ENCODE measurements at places on chromosomes 6 and 20. TPM values are rescaled to one million over a fixed set of nuclear protein-coding genes. Genes with fewer than 3 reads are reported as not detected.

GRCh38 chr6:151372164-151372563, 19.2 kb downstream of the ZBTB2 start:
- H3K27me3 ChIP-seq: no peaks in the 10 kb centered on the region
- no peak for DNase-seq
- no peak overlapping the region for H3K4me3 ChIP-seq

GRCh38 chr20:17504066-17504897, 26.9 kb downstream of the BFSP1 start:
- no peaks in the 10 kb centered on the region for H3K27me3 ChIP-seq
- no peak overlapping the region for H3K27ac ChIP-seq

DNA sequence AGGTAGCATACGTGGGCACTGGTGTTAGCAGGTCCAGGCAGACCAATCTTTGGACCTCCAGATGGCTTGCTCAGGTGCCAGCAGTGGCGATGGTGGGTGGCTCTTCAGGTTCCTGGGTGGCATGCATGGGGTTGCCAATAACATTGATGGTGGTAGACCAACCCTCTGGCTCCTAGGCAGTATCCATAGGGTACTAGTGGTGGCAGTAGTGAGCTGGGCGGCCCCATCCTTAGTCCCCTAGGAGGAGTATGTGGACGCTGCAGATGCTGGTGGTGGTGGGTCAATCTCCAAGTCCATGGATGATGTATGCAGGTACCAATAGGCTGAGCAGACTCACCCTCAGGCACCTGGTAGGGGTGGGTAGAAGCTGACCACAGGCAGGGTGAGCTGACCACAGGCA, 70.6 kb downstream of the ZC2HC1B start:
- H3K4me1 ChIP-seq: no peaks in the 10 kb centered on the region
- no peak overlapping the region for H3K27ac ChIP-seq
- no peak for DNase-seq
- no peaks in the 10 kb centered on the region for H3K36me3 ChIP-seq
- no peaks in the 10 kb centered on the region for H3K27me3 ChIP-seq

- H3K27ac ChIP-seq: no peak overlapping the region
- H3K36me3 ChIP-seq: no peaks in the 10 kb centered on the region
- DNase-seq: no peak
- no peaks in the 10 kb centered on the region for H3K27me3 ChIP-seq
Measured at GRCh38 chr6:120410586-120410985, 923.7 kb downstream of the TBC1D32 start.

- no peak for DNase-seq
- H3K4me3 ChIP-seq: no peak overlapping the region
- peaks cover 4% of the 10 kb centered on the region for H3K4me1 ChIP-seq
- H3K27me3 ChIP-seq: no peaks in the 10 kb centered on the region
- H3K27ac ChIP-seq: no peak overlapping the region
- no peaks in the 10 kb centered on the region for H3K36me3 ChIP-seq
Measured at GRCh38 chr20:57598060-57598459, 22.2 kb downstream of the ZBP1 start.

GRCh38 chr20:1292620-1293019, 26.5 kb downstream of the SNPH start:
- no peak for DNase-seq
- no peak overlapping the region for H3K4me3 ChIP-seq
- peaks cover 4% of the 10 kb centered on the region for H3K4me1 ChIP-seq
- no peaks in the 10 kb centered on the region for H3K27me3 ChIP-seq
- H3K36me3 ChIP-seq: no peaks in the 10 kb centered on the region
- H3K27ac ChIP-seq: no peak overlapping the region

DNA sequence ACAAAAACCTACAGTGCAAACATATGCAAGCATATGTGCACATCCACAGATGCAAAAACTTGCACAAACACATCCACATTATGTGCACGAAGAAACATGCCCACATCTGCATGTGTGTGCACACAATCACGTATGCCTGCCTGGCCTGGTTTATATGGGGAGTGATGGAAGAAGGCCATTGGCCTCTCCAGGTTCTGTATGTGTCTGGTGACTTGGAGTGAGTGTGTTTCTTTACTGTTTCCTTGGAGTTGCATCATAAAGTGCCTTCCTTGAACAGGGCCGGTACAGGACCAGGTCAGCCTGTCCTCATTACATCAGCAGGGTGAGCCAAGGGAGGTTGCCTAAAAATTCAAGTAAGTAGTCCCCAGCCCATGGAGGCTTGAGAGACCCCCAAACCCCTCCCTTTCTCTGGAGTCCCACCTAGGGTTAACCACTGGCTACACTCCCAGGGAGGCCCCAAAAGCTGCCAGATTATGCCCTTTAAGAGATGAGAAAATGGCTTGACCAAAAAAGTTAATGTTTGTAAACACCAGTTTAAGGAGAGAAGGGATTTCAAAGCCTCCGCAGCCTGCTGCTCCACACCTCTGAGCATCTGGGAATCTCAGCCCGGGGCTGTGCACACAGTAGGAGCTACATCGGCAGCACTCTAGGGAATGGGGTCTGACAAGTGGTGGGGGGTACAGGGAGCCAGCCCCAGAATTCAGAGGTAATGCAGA, 140.8 kb downstream of the VEGFA start:
- H3K4me3 ChIP-seq: no peak overlapping the region
- no peaks in the 10 kb centered on the region for H3K27me3 ChIP-seq
- no peaks in the 10 kb centered on the region for H3K36me3 ChIP-seq
- DNase-seq: no peak

- DNase-seq: peak; percentile 86
- no peaks in the 10 kb centered on the region for H3K36me3 ChIP-seq
- H3K4me1 ChIP-seq: peaks cover 3% of the 10 kb centered on the region
- no peaks in the 10 kb centered on the region for H3K27me3 ChIP-seq
- no peak overlapping the region for H3K27ac ChIP-seq
- H3K4me3 ChIP-seq: no peak overlapping the region
Measured at GRCh38 chr6:167906899-167907298, 80.2 kb downstream of the AFDN start.

GRCh38 chr6:148596891-148597455, 149.9 kb upstream of the UST start:
- DNase-seq: no peak
- no peak overlapping the region for H3K27ac ChIP-seq
- H3K4me1 ChIP-seq: no peaks in the 10 kb centered on the region
- no peak overlapping the region for H3K4me3 ChIP-seq

DNA sequence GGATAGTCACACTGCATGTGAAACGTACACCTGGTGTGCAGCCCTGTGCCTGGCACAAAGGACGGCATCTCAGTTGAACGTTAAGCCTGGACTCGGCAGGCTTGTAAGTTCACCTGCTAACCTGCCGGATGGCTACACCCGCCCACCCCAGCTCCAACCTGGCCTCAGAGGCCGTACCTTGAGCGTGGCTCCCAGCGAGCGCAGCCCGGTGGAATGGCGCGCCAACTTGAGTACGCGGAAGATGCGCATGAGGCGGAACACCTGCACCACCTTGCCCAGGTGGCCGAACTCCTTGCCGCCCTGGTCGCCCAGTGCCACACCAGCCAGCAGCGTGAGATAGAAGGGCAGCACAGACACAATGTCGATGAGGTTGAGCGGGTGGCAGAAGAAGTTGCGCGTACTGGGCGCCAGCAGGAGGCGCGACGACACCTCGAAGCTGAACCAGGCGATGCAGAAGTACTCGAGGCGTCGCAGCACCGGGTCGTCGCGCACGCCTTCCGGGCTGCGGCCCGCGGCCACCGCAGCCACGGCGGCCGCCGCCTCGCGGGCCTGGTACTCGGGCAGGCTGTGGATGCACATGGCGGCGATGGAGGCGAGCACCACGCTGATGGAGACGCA, 3.3 kb downstream of the KCNS1 start:
- H3K27me3 ChIP-seq: no peaks in the 10 kb centered on the region
- H3K27ac ChIP-seq: no peak overlapping the region
- no peaks in the 10 kb centered on the region for H3K36me3 ChIP-seq
- no peaks in the 10 kb centered on the region for H3K4me1 ChIP-seq

- H3K36me3 ChIP-seq: no peaks in the 10 kb centered on the region
- H3K4me1 ChIP-seq: no peaks in the 10 kb centered on the region
- no peak overlapping the region for H3K4me3 ChIP-seq
Measured at GRCh38 chr6:20416567-20417345, 15.1 kb downstream of the E2F3 start.

GRCh38 chr6:16799279-16800193, 38.3 kb upstream of the ATXN1 start:
- H3K4me3 ChIP-seq: no peak overlapping the region
- no peaks in the 10 kb centered on the region for H3K36me3 ChIP-seq
- DNase-seq: no peak
- H3K4me1 ChIP-seq: peaks cover 3% of the 10 kb centered on the region
- H3K27me3 ChIP-seq: no peaks in the 10 kb centered on the region

GRCh38 chr6:37594895-37595294, 95.2 kb upstream of the CCDC167 start:
- no peaks in the 10 kb centered on the region for H3K27me3 ChIP-seq
- no peaks in the 10 kb centered on the region for H3K4me1 ChIP-seq
- no peak overlapping the region for H3K27ac ChIP-seq
- no peak for DNase-seq
- H3K4me3 ChIP-seq: no peak overlapping the region

GRCh38 chr6:52650941-52651340, 20.0 kb upstream of the TMEM14A start:
- no peak overlapping the region for H3K27ac ChIP-seq
- no peaks in the 10 kb centered on the region for H3K4me1 ChIP-seq
- H3K27me3 ChIP-seq: no peaks in the 10 kb centered on the region

- H3K4me3 ChIP-seq: no peak overlapping the region
- H3K4me1 ChIP-seq: peaks cover 4% of the 10 kb centered on the region
- no peaks in the 10 kb centered on the region for H3K27me3 ChIP-seq
- DNase-seq: no peak
- H3K27ac ChIP-seq: no peak overlapping the region
Measured at GRCh38 chr6:13412639-13413465, 74.5 kb downstream of the GFOD1 start.

DNA sequence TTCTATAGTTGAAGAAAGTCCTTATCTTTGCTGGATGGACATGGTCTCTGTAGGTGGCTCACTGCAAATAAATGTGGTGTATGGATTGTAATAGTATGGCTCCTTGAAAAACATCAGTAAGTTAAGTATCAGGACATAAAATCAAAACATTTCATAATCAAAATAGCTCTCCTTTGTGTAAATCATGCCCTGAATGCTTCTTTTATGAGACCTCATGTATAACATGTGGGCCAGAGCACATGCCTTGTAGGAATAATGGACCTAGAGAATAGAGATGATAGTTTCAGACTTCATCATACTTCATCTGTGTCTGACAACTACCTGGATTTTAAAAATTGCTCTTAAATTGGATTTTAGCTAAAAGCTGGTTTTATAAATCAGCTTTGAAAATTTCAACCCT, 159.9 kb downstream of the ASCC3 start:
- no peaks in the 10 kb centered on the region for H3K36me3 ChIP-seq
- H3K4me1 ChIP-seq: no peaks in the 10 kb centered on the region
- no peak overlapping the region for H3K27ac ChIP-seq
- no peak overlapping the region for H3K4me3 ChIP-seq
- DNase-seq: no peak
- H3K27me3 ChIP-seq: no peaks in the 10 kb centered on the region

GRCh38 chr6:158849899-158850806, 31.0 kb upstream of the EZR start:
- H3K27me3 ChIP-seq: no peaks in the 10 kb centered on the region
- no peaks in the 10 kb centered on the region for H3K36me3 ChIP-seq
- no peak overlapping the region for H3K4me3 ChIP-seq
- H3K4me1 ChIP-seq: no peaks in the 10 kb centered on the region
- H3K27ac ChIP-seq: no peak overlapping the region

- no peaks in the 10 kb centered on the region for H3K27me3 ChIP-seq
- H3K4me3 ChIP-seq: no peak overlapping the region
- no peak for DNase-seq
- no peak overlapping the region for H3K27ac ChIP-seq
- H3K36me3 ChIP-seq: no peaks in the 10 kb centered on the region
Measured at GRCh38 chr6:19976411-19977129, 139.4 kb downstream of the ID4 start.

GRCh38 chr20:36385503-36385902, 79.4 kb downstream of the DLGAP4 start:
- DNase-seq: no peak
- H3K4me3 ChIP-seq: no peak overlapping the region
- H3K27me3 ChIP-seq: no peaks in the 10 kb centered on the region
- H3K27ac ChIP-seq: no peak overlapping the region
- no peaks in the 10 kb centered on the region for H3K4me1 ChIP-seq
- no peaks in the 10 kb centered on the region for H3K36me3 ChIP-seq

DNA sequence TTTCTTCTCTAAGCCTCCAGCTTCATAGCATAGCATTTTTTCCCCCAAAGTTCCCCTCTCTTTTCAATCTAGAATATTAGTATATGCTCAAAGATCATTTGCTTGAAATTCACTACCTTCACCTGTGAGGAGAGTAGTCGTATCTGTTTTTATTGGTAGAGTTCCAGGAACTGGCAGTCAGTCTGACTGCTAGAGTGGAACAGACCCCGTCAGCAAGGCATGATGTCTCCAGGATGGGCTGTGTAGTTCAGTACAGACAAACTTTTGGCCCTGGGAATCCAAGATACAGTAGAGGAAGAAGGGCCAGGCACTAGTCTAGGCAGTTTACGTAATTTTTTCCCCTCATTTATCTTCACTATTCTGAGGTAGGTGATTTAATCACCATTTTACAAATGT, 29.1 kb downstream of the RALY start:
- no peaks in the 10 kb centered on the region for H3K36me3 ChIP-seq
- no peaks in the 10 kb centered on the region for H3K27me3 ChIP-seq
- peaks cover 38% of the 10 kb centered on the region for H3K4me1 ChIP-seq

DNA sequence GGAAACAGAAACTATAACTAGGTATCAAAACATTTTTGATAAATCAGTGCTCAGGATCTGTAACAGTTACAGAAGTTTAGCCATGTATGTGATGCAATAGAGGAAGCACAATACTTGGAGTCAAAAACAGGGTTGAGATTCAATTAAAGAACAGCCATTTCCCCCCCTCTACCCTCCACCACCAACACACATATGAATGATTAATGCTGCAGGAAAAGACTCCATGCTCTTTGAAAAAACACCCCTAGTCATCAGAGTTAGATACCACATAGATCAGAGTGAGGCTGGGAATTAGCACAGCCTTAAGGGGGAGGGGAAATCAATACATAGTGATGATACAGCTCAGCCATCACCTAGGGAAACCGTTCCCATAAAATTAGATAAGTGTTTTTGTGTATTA, 108.9 kb upstream of the EMILIN3 start:
- peaks cover 14% of the 10 kb centered on the region for H3K4me1 ChIP-seq
- DNase-seq: no peak
- H3K27ac ChIP-seq: no peak overlapping the region
- no peaks in the 10 kb centered on the region for H3K36me3 ChIP-seq

The KCNQ2 gene
- 49.2 TPM for total RNA-seq

The SIGLEC1 gene
- total RNA-seq: 4.3 TPM

The ENPP5 gene
- total RNA-seq: 114 TPM

The COL11A2 gene
- total RNA-seq: 8.8 TPM

The GINS1 gene
- total RNA-seq: 23.7 TPM

The PFDN6 gene
- total RNA-seq: 56.2 TPM

The CST4 gene
- not detected for total RNA-seq
